Smooth muscle cell of the coronary artery (primary cell): ENCODE measurements at places on chromosomes 16 and 17. TPM values are rescaled to one million over a fixed set of nuclear protein-coding genes. Genes with fewer than 3 reads are reported as not detected.

The TOX3 gene
- not detected in 2 replicates for total RNA-seq

The ATP2A1 gene
- 0.08 and 0.23 TPM in 2 replicates for total RNA-seq

The OR3A3 gene
- total RNA-seq, result not detected in 2 replicates

The EVI2A gene
- 0.45 and 42.9 TPM in 2 replicates for total RNA-seq

The SEC14L5 gene
- 2.6 TPM in 1 of 2 replicates, not detected in the other for total RNA-seq
